ENCODE measurements at places on chromosomes 6 and 20.

- no peak for DNase-seq
Observed at GRCh38 chr6:139533573-139534471, 159.4 kb upstream of the CITED2 start.

DNA sequence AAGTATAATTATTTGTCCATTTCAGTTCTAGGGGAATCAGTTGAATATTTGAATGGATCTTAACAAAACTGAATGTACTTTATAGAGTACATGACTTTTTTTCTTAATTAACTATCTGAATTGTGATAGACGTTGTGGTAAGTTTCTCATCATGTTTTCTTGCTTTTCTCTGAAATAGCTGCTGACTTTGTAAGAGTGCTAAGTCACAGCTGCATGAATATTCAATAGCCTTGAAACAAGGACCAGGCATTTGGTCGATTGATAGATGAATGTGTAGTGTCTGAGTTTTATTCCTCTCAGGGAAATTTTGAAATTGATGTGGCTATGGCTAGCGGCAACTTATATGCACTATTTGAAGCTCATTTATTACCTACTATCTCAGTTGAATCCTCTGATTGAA is 56.0 kb downstream of the ADGRB3 start:
- no peak for DNase-seq

DNA sequence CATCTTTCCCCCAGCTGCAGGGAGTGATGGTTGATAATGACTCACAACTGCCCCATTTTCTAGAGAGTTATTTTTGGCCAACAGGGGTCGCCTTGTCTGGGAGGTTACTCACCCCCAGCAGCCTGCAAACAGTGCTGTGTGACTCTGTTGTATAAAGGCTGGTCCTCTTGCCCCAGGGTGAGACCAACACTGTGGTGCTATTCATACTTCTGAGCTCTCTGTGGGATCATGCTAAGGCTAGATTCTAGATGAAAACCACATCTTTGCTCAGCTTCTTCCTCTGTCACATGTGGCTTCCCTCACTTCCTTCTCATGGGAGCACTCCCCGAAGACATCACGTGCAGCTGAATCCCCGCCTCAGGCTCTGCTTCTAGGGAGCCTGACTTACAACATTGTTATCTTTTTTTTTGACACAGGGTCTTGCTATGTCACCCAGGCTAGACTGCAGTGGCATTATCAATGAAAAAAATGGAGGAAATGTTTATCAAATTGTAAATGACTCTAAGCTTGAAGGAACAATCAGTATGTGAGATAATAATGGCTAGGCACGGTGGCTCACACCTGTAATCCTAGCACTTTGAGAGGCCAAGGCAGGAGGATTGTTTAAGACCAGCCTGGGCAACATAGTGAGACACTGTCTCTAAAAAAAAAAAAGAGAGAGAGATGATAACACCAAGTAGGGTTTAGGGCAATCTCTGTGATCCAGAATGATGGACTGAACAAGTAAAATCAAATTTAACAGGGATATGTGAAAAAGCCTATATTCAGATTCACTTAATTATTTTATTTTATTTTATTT is 55.7 kb upstream of the SLC23A2 start:
- DNase-seq: peak; percentile 75

DNA sequence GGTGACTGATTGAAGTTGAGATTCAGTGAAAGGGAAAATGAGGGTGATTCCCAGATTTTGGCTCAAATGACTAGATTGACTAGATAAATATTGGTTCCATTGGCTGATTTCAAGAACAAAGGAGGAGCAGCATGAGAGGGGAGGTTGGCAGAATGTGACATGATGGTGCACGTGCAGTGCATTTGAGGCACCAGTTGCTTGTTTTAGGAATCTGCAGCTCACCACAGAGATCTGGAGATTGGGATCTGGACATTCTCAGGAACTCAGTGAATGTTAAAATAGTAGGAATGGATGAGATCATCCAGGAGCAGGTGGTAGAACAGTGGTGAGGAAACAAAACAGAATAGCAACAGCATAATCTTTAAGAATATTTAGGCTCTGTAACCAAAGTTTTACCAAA is 496.3 kb downstream of the DHX35 start:
- DNase-seq: no peak

DNA sequence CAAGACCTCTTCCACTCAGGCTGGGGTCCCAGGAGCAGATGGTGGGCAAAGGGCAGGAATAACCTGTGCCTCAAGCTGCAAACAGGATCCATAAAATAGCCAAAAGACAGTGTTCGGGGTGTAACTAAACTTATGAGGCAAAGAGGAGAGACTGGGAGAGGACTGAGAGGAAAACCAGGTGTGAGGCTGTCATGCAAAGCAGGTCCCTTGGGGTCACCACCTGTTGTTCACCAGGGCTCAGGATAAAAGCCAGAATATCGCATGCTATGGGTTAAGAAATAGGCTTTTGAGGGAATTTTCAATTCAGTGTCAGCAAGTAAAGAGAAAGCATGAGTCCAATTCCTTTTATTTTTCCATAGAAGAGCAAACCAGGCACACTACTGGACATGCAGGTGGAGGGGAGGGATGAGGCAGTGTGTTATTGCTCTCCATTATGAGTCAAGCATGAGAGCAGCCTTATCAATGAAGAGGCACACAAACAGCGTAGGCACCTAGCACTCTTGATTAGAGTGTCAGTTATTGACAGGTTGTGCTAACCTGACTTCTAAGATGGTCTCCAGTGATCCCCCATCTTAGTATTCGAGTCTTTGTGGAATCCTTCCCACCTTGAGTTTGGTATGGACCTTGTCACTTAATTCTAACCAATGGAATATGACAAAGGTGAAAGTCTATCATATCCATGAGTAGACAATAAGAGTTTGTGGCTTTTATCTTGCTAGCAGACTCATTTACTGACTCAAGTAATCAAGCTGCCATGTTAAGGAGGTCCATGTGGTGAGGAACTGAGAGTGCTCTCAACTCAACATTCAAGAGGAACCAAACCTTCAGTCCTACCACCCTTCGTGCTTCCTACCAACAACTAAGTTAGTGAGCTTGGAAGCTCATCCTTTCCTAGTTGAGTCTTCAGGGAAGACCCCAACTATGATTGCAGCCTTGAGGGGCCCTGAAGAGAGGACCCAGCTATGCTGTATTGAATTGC is 18.8 kb downstream of the HLA-E start:
- DNase-seq: no peak

GRCh38 chr6:170297576-170298330 is 6.9 kb upstream of the DLL1 start:
- no peak for DNase-seq

GRCh38 chr6:106102034-106102433 is 15.9 kb downstream of the PRDM1 start:
- peak; percentile 76 for DNase-seq

DNA sequence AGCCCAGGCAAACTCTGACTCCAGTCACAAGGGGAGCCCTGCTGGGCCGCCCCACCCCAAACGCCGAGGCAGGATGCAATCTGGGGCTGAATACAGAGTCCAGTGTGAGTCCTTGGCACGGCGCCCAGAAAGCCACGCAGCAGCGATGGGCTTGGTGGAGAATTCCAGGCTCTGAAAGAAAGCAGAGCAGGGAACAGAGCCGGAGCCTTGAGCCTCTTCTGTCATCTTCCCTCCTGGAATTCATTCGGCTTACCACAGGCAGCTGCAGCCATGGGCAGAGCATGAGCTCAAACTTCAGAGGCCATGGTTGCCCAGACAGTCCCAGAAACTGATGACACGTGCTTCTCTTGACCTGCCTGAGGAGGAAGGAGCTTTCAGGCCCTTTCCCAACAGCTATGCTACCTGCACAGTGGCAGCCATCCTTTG is 441.1 kb upstream of the JARID2 start:
- no peak for DNase-seq

GRCh38 chr6:64404396-64404795 is 768.8 kb downstream of the PHF3 start:
- DNase-seq: no peak

DNA sequence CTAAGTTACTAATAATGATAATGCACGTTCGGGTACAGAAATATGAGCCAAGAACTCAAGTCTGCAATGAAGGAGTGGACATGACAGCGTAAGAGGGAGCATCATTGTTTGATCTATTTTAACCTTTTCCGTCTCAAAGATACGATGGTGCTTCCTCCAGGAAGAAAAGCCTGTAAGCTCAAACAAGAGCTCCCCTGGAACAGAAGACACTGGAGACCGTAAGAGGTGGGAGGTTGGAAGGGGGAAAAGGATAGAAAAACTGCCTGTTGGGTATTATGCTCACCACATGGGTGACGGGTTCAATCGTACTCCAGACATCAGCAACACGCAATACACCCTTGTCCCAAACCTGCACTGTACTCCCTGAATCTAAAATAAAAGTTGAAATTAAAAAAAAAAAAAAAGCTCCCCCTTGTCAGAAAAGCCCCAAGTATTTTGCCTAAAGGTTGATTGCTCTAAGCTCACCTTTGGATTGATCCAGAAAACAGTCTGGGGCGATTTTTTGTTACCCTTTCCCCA is 180.5 kb downstream of the TRIM27 start:
- DNase-seq: no peak

- no peak for DNase-seq
Observed at GRCh38 chr6:351867-352289, 39.7 kb upstream of the IRF4 start.

DNA sequence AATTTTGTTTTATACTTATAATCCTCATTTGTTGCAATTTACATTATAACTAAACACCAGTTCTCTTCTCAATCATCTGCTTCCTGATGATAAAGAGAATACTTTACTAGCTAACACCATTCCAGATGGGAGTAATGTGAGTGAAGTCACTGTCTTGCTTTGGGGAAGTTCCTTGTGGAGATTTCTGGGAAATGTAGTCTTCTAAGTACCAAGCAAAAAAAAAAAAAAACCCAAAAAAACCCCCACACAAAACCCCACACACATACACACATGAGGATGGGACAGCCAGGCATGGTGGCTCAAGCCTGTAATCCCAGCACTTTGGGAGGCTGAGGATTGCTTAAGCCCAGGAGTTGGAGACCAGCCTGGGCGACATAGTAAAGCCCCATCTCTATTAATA is 2.2 kb upstream of the SNPH start:
- DNase-seq: no peak

- no peak for DNase-seq
Observed at GRCh38 chr20:17590245-17590644, 20.4 kb downstream of the DSTN start.

GRCh38 chr6:81937296-81937937 is 184.9 kb upstream of the TENT5A start:
- no peak for DNase-seq

GRCh38 chr6:105326833-105327770 is 75.8 kb downstream of the PREP start:
- DNase-seq: no peak

GRCh38 chr6:139990856-139991465 is 616.5 kb upstream of the CITED2 start:
- no peak for DNase-seq

GRCh38 chr6:154414021-154414813 is 57.6 kb upstream of the IPCEF1 start:
- DNase-seq: no peak

DNA sequence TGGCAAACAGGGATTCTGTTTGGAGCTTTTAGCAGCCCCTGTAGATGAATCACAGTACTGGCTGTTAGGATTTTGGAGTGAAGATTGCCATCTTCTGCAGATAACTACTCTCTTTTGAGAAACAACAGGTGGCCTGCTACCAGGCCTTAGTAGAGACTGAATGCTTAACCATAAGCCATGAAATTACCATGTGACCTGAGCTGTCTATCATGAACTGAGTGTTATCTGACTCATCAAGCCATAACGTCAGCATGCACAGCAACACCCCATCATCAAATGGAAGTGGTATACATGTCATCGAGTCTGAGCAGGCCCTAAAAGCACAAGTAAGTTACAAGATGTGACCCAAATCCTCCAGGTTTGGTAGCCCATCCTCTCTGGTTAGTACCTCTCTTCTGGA is 132.6 kb downstream of the GPR63 start:
- no peak for DNase-seq

DNA sequence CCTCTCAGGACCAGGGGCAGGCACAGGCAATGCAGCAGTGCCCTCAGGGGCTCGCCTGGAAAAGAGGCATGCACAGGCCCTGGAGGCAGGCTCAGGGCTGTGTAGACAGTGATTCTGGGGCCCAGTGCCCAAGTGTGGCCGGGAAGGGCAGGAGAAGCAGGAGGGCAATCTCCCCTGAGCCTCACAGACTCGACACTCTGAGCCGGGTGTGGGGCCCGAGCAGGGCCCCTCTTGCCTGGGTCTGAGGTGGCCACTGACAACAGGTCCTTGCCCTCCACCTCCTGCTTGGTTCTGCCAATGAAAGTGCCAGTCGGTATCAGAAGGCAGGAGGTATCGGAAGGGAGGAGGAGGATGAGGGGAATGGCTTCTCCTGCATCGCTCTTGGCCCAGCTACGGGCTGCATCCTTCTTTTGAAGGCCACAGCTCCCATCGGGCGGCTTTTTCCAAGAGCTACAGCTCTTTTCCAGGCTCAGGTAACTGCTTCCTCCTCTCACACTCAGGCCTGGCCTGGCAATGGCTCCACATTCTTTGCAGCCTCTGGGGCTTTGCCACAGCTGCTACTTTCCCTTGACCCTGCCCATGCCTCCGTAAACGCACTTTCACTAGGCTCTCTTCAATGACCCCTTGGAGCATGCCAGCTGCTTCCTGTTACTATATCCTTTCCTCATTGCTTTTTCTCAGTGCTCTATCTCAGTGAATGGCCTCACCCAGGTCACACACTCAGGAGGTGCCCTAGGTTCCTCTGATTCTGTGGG is 24.5 kb downstream of the GABRR2 start:
- no peak for DNase-seq

DNA sequence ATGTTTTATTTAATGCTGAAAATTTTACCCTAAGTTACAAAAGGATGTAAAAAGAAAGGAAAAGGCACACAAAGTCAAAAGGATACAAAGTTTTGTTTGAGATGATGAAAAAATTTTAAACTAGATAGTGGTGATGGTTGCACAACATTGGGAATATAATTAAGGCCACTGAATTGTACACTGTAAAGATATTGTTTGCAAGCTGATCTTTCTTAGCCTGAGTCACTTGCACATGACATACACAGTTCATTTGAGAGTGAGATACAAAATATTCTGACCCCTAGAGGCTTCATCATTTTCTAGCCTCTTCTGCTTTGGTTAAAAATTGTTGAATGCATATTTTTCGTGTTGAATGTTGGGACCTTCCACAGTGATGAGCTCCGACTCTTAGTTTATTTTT is 462.6 kb downstream of the HDGFL1 start:
- no peak for DNase-seq

- peak; percentile 78 for DNase-seq
Observed at GRCh38 chr20:675453-676314, at the start of gene SCRT2. Gene SCRT2 (minus strand): TSS chr20:675802. CDS start chr20:675601, 201 bp downstream.

DNA sequence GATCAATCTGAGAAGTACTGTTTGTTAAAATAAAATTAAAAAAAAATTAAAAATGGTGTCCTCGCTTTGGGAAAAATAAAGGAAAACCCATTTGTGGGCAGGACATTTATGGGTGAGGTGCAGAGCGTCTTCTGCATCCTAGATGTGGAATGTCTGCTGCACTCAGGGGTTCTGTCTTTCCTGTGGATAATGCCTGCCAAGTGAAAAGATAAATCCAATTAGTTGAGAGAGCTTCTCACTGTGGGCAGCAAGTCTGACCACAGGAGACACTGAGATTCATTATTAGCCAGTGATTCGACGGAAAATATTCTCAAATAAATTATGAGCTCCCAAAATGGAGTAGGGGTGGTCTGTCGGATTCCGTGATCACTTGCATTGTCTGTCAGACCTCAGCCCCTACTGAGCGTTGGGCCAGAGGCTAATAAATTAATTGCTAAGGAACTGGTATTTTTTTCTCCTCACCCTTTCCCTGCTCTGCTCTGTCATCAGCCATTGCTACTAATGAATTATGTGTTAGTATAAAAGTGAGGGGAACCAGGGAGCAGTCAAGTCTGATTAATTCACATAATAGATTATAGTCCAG is 10.0 kb downstream of the GMPR start:
- no peak for DNase-seq
